ENCODE measurements at places on chromosomes 11 and 22.

GRCh38 chr11:120768949-120769348, 255.0 kb upstream of the TBCEL start:
- DNase-seq = no peak

GRCh38 chr11:69509381-69509780, 27.9 kb downstream of the LINC01488 start:
- no peak for DNase-seq

GRCh38 chr11:72786305-72787215, 7.3 kb downstream of the STARD10 start:
- no peak for DNase-seq

GRCh38 chr11:111731821-111732220, 34.4 kb downstream of the PPP2R1B start:
- DNase-seq = no peak

GRCh38 chr22:19180740-19181410, 2.3 kb upstream of the SLC25A1 start:
- DNase-seq = no peak

DNA sequence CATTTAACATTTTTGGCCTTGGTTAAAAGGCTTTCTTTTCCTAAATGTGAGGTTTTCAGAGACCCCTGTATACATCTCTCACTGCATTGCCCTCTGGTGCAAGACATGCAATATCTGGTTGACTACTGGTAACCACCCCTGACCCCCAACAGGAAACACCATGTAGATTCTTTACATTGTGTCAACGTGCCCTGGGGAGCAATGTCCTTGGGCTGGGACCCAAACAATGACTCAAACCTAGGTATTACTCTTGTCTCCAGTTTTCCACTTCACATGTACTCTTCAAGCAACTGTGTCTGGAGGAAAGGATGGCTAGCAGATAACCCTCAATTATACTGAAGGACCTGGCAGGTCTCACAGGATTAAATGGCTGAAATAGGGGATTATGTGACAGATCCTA, 1.1 kb upstream of the GPR83 start:
- DNase-seq = no peak

DNA sequence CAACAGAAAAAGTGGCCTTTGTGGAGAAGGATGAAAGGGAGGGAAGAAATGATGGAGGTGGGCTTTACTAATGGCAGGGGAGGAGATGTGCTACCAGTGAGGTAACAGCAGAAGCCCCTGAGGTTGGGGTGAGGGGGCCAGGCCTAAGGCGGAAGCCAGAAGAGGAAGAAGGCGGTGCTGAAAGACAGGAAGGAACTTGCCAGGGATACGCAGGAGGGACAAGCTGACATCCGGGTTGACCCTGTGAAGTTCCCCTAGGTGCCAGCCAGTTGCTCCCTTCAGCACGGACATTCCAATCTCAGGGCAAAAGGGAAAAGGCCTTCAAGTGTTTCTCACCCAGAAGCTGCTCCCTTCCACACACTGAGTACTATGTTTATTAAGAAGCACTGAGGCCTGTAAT, 2.3 kb upstream of the TIRAP start:
- no peak for DNase-seq

DNA sequence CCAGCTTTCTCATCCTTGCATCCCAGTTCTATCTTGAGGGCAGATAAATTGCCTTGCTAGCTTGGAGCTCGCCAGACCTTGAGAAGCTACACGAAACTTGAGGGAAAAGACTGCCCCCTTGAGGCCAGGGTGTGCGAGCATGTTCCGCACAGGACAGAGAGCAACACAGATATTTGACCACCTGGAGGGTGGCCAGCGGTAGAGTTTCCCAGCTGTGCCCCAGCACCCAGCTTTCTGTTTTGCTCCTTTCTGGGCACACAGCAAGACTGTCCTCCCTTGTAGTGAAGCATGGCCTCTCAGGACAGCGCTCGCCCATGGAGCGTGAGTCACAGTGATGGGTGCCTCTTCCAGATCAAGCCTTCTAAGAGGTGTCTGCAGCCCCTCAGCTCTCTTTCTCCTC, 23.5 kb downstream of the SPATA19 start:
- DNase-seq = peak; percentile 67

GRCh38 chr11:44356351-44356750, 46.4 kb upstream of the ALX4 start:
- DNase-seq = no peak

DNA sequence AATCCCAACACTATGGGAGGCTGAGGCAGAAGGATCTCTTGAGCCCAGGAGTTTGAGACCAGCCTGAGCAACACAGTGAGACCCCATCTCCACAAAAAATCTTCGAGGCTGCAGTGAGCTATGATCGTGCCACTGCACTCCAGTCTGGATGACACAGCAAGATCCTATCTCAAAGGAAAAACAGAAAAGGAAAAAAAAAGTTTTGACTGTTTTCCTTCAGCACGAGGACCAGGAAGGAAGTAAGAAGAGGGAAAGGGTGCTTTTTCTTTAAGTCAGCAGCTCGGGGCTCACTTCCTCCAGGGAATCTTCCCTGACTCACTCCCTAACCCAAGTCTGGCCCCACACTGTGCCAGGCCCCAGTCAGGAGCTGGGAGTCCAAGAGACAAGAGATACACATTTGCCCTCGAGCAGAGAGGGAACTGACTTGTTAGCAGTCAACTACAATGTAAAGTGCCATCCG, 14.2 kb downstream of the ARRB1 start:
- DNase-seq = no peak

- no peak for DNase-seq
These were observed 124.3 kb upstream of the NTM start for GRCh38 chr11:131246156-131246555.

DNA sequence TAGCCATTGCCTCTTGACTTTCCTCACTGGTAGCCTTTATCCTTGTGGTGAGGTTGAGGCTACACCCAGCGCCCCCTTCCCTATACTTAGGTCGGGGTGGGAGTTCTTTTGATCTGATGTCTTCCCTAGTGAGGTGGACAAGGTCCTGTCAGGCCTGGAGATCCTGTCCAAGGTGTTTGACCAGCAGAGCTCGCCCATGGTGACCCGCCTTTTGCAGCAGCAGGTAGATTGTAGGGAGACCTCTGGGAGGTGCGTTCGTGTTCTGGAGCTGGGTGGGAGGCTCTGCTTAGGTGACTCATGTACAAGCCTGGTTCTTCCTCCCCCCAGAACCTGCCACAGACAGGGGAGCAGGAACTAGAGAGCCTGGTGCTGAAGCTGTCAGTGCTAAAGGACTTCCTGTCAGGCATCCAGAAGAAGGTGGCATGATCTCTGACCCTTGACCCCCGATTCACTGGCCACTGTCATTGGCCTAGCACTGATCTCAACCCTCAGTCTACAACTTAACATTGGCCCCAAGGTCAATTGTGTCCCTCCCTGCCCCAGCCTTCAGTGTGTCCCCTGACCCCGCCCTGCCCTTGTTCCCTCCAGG, 4.9 kb downstream of the INPPL1 start:
- no peak for DNase-seq

- no peak for DNase-seq
These were observed 346.3 kb downstream of the LRRC4C start for GRCh38 chr11:41113160-41113559.

DNA sequence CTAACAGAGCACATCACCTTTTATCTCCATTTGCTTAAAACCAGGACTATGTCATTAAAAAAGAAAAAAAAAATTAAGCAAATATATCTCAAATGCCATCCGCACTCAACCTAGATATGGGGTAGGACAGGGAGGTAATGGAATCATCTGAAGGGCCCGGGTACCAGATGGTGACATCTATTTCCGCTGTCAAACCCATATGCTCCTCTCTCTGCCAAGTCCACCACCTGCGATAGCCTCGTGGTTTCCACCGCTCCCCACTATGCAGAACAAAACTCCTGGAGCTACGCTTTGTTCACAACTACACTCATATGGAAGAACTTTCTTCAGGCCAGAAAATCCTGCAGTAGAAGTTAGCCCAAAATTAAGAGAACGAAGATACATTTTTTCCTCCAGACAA, 31.4 kb downstream of the FEZ1 start:
- no peak for DNase-seq

- DNase-seq = no peak
These were observed 11.2 kb downstream of the OR8D1 start for GRCh38 chr11:124302347-124303125.

DNA sequence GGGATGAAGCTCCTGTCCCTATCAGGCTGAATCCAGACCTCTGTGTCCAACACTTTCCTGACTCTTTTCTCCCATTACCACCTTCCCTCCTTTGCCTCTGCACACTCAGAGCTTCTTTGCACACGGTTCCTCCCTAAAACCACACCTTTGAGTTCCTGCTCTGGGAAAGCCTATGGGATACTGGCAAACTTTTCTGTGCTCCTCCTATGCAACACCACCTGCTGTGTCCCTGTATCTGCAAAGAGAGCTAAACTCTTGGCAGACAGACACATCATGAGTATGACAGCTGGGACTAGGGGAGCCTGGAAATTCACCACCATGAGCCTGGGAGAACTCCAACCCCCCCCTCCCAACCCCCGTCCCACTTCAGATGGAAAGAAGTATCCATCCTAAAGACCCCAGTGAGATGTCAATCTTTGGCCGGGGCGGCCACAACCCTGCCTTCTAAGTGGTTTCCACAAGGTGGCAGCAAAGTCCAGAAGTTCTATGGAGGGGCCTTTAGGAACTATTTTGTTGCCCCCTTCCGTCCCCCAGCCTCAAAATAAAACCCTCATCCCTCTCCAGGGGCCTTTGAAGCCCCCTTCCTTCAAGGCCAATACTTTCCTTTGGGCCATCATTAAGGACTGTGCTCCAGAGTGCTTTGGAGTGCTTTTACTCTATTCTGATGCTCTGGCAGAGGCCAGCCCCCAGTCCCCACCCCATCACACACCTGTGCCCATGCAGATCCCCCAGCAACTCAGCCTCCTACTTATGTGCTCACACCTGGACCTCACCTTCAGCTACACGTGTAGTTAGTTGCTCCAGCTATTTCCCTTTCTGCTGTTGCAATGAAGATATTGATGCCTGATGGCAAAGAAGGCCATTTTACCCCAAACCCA, 19.4 kb downstream of the HTR3A start:
- no peak for DNase-seq

DNA sequence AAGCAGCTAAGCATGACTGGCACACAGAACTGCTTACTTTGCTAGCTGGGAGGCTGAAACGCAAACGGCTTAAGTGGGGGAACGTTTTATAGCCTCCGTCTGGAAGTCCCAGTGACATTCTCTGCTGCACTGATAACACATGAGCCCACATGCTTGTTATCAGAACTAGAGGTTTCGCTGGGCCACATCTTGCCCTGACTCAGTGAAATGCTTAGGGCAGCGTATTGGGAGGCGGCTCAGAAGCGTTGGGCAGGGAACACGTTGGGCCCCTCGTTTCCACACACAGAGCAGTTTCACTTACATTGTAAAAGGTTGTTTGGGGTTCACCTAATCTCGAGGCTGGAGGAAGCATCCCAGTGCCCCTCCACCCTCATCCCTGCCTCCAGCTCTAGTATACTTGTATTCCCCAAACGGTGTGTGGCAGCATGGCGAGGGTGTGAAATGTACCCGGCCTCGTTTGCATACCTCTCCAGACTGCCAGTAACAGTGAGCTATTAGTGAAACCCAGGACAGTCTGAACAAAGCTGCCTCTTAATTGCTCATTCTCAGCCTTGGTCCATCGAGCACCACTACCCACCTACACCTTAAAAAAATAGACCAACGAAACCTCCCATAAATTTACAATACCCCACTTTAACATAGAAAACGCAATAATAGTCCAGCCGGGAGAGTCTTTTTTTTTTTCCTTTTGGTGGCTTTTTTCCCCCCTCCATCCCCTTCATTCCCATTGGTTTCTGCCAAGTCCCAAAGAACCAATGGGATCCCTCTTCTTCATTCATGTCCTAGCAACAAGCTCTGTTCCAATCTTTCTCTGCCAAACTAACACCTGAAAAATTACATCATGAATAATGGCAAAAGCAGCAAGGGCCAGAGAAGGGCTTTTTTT, 218.8 kb upstream of the SORL1-AS1 start:
- DNase-seq = no peak

GRCh38 chr11:82981852-82982251, 80.3 kb downstream of the DDIAS start:
- DNase-seq = no peak

DNA sequence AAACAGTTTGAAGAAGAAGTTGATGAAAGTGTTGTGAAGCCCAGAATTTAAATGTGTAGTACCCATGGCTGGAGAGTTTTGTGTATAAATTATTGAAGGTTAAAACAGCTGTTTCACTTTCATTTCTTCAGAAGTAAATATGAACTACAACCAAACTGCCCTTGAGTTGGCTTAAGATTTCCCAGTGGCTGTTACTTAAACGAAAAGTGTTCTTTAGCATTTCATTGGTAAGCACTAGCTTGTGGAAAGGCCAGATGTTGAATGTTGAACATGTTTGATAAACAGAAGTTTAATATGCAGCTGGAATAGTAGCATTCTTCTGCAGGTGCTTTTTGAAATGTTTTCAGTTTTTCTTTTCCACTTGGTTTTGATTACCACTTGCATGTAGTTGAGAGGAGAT, 83.2 kb upstream of the TNRC6B start:
- DNase-seq = no peak

DNA sequence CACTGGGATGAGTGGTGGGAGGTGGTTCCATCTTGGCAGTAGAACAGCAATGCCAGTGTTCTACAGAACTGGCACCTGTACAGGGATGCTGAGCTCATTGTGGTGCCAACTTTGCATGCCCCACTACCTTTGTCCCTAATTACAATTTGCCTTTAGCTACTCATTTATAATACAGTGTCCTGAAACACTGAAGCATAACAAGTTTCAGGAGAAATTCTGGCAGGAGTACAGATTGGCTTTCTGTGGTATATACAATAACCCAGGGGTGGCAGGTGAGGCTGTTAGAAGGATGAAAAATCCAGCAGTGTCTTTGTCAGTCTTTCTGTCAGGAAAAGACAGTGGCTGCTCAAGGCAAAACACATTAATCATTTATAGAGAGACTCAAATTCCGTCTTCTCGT, 240.3 kb downstream of the FAM76B start:
- DNase-seq = no peak

- DNase-seq = no peak
These were observed 27.8 kb upstream of the UBASH3B start for GRCh38 chr11:122627745-122628144.

GRCh38 chr11:64347193-64347867, 7.3 kb downstream of the CCDC88B start:
- no peak for DNase-seq

DNA sequence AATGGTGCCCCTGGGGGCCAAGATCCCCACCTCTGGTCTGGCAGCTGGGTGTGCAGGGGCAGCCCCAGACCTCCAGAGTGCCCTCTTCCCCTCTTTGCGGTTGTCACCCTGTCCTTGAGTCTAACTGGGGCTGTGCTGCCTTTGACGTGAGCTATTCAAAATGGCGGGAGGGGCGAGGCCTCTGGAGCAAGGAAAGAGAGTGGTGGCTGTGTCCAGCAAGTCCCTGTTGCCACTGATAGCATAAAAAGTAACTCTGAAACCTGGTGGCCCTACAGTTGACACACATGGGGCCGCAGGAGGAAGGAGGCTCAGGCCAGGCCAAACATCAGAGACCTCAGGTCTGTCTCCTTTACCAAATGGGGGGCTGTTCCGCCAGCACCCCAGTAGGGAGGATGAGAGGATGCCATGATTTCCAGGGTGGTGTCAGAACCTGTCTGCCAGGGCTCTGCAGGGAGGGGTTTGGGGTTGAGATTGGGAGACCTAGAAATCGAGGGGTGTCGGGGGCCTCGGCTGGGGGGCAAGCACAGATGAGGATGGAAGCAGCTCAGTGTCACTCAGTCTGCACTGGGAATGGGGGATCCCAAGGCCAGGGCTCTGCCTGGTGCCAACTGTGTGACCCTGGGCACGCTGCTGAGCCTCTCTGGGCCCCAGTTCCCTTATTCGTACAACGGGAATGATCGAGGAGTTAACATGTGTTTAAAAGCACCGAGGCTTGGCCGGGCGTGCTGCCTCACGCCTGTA, 49.2 kb upstream of the KCNQ1OT1 start:
- peak; percentile 40 for DNase-seq

Data from sciatic nerve (tissue), 2 donors.